ENCODE measurements at places on chromosomes 13 and 19. TPM values are rescaled to one million over a fixed set of nuclear protein-coding genes. Genes with fewer than 3 reads are reported as not detected.

GRCh38 chr19:38880076-38880881 is 2.2 kb upstream of the RINL start:
- DNase-seq, result no peak

- DNase-seq, result peak; percentile 68
These were observed 850 bp downstream of the KLF5 start for GRCh38 chr13:73059460-73060250.

DNA sequence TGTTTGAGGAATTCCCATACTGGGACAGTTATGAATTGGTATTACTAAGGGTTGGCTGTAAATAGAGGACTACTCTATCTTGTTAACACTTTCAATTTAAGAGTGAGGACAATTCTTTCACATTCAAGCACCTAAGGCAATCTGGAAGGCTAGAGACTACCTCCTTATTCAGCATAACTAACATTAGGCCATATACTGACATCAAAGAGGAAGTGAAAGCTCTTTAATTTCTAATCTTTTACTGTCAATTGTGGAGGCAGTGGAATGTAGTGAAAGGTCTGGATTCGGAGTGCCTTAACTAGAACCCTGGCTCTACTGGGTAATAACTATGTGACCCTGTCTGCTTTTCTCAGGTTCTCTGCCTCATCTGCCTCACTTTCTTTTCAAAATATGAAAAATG is 134.0 kb downstream of the UFM1 start:
- DNase-seq, result no peak

Gene CYP2B6
- 6.0 TPM for total RNA-seq

DNA sequence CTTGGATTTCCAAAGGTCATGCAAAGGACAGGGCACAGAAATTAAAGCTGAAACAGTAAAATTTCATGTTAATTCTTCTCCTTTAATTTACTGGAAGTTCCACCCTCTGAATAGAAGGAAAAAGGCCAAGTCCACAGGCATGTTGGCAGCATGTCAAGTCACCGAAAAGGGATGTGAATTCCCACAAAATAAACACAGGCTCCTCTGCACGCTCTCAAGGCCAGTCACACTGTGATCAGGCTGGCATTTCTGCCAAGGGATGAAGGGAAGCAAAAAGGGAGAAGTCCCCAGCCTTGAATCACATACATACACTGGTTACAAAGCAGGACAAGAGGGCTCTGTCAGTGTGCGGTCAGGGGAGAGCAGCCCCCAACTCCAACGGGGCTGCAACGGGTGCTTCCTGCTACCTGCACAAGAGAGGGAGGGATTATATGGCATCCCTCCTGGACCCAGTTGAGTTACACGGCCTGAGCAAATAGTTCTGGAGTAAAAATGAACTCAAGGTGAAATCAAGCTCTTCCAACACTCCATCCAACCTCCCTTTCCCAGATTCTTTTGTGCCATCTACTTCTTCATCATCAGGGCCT is 6.9 kb downstream of the DCLK1 start:
- no peak for DNase-seq

Gene ANKRD24
- 2.7 TPM for total RNA-seq

- no peak for DNase-seq
These were observed 204.1 kb downstream of the MYO16 start for GRCh38 chr13:108833531-108833930.

- DNase-seq, result peak; percentile 66
These were observed 37.6 kb upstream of the C1QTNF9 start for GRCh38 chr13:24271601-24272451.

DNA sequence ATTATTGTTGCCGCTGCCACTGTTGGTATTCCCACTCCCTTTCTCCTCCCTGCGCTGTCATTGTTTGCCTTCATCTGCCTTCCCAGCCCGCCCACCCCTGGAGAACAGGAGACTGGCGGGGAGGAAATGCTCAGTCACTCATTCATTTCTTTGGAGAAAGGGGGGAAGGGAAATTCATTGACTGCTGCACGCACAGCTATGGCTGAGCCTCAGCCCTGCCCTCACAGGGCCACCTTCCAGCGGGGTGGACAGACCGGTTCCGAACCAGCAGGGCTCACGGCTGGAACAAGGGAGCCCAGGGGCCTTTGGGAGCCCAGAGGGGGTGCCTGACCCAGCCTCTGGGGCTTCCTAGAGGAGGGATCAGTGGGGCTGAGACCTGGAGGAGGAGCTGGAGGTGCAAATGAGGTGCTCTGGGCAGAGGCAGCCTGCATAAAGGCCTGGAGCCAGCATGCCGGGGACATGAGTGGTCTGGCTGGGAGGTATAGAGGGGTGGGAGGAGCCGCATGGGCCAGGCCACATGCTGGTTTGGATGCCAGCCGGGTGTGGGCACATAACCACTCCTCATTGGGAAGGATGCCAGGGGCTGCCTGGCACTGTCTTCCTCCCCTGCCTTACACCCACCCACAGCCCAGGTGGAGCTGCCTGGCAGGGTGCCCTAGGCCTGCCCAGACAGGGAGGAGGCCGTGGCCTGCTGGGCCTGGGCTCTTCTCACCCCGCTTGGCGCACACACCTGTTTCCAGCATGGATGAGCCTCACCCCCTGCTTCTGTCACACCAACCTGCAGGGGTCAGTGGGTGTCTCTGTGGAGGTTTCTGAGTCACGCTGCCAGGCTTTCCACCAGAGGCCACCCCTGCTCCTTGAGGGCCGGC is 26.8 kb downstream of the PPP5C start:
- peak; percentile 93 for DNase-seq

- DNase-seq, result no peak
These were observed 60.9 kb downstream of the THSD1 start for GRCh38 chr13:52345048-52345447.

Gene SLC5A5
- total RNA-seq, result not detected

Gene CILP2
- not detected for total RNA-seq

DNA sequence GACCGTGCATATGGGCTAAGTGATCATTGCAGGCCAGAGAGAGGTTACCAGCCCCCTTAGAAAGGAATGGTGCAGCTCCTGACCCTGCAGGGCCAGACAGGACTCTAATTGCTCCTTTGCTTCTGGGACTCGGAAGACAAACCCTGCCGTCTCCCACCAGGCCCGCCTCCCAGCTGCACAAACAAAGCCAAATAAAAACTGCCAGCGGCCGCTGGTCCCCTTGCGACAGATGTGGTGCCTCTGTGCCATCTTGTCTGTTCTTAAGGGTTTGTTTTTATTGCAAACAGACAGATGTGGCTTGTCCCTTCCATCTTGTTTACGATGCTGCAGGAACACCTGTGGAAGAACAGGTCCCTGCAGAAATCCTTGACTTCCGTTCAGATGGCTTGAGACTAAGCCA is 434.4 kb upstream of the TSHZ3 start:
- no peak for DNase-seq

Gene STOML3
- not detected for total RNA-seq

DNA sequence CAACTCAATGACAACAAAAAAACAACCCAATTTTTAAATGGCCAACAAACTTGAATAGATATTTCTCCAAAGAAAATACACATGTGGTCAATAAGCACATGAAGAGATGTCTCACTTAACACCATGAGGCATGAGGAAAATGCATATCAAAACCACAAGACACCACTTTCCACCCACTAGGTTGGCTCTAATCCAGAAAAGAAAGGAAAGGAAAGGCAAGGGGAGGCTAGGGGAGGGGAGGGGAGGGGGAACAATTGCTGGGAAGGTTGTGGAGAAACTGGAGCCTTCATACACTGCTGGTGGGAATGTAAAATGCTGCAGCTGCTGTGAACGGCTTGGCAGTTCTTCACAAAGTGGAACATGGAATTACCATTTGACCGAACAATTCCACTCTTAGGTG is 854.3 kb downstream of the UQCRFS1 start:
- DNase-seq, result no peak

DNA sequence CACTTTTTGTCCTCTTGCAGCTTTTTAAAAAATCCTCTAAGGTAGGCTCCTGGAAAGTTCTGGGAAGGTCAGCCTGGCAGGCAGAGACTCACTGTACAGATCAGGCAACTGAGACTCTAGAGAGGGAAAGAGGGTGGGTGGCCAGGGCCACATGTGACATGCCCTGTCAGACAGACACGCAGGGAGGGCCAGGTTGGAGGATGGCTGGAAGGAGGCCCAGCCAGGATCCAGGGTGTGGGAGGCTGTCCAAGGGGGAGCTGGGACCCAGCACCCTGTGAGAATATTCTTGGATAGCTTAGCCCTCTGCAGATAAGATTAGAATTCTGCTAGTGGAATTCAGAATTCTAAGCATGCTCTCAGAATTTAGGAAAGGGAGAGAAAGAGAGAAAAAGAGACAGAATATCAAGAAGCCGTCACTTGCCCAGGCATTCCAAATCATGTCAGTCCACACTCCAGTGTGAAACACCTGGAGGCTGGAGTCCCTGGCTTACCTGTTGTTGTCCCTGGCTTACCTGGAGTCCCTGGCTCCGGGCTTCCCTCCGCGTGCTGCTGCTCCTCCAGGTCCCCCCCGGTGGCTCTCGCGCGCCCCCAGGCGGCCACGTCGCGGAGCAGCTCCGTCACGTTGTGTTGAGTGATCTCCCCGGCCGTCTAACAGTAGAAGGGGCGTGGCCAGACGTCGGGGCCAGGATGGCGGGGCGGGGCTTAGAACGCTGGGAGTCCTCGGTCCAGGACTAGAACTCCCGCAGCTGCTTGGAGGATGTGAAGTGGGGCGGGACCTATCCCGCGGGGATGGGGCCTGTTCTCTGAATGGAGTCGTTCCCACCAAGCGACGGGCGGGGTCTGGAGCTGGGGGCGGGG is 2.8 kb upstream of the TNNI3 start:
- DNase-seq, result peak; percentile 92

DNA sequence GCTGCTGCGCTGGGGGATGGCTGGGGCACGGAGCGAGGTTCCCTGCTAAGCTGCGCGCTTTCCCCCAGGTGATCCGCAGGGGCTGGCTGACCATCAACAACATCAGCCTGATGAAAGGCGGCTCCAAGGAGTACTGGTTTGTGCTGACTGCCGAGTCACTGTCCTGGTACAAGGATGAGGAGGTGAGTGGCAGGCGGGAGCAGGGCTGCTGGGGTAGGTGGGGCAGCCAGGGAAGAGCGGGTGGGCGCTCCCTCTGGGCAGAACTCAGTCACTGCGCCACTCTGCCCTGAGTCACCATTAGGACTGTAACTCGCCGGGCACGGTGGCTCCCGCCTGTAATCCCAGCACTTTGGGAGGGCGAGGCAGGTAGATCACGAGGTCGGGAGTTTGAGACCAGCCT is 23.8 kb downstream of the TMED1 start:
- no peak for DNase-seq

DNA sequence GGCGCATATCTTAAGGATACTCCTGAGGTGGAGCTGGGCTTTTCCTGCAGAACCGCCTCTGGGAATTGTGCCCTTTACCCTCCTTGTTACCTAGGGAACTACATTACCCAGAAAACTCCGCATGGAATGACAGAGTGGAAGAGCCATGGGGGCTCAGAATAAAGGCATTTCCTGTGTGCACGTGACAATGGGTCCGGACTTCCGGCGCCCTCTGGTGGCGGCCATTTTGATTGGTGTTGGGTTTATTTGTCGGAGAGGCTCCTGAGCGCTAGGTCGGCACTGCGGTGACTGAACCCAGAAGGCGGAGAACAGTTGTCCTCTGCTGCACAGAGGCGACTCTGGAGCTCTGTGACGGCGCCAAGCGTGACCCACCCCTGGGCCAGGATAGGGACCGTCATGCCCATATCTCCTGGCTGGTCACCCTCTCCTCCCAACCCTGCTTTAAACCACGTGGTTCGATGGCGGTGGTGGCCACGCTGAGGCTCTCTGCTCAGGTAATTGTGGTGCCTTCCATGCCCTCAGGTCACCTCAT is at the start of gene ZNF587B:
TSS of gene ZNF587B (plus strand) at position 229 of the 532 bp plus-strand sequence. CDS start at position 459, 230 bp downstream.
- peak; percentile 78 for DNase-seq

Gene NDUFA13
- 437 TPM for total RNA-seq

Gene FCER2
- total RNA-seq, result 0.26 TPM

Gene OR7C1
- total RNA-seq, result not detected

GRCh38 chr13:99012539-99012938 is 34.7 kb upstream of the DOCK9 start:
- no peak for DNase-seq

Gene DENND1C
- total RNA-seq, result 4.1 TPM

Gene SIGLEC8
- total RNA-seq, result 1.5 TPM

DNA sequence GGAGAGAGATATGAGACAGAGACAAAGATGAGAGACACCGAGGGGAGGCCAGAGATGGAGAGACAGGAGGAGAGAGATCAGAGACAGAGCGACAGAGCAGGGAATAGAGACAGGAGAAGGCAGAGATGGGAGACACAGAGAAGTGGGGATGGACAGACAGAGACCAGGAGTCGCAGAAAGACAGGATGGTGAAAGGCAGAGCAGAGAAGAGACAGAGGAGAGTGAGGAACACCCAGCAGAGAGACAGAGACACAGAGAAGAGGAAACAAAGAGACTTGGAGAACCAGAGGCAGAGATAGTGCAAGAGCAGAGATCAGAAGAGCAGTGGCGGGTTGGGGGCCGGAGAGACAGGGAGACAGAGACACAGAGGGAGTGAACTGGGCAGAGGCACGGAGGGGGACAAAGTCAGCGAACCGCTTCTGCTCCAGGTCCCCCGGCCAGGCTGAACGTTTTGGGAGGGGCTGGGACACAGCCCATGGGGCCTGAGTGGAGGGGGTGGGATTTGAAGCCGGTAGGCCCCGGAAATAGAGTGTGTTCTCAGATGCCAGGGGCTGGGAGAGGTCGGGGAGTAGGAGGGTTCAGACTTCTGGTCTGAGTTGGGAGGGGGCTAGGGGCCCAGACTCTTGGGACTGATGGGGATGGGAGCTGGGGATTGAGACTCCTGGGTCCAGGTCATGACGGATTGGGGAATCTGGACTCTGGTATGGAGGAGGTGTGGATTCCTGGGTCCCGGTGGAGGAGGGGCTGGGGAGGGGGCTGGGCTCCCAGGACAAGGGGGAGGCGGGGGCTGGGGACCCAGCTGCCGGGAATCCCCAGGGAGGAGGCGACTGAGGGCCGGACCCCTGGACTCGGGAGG is 654 bp downstream of the ZNF579 start:
- DNase-seq, result no peak

Gene GRIN3B
- total RNA-seq, result not detected

Gene BLOC1S3
- total RNA-seq, result 9.8 TPM

Gene KCNRG
- 1.1 TPM for total RNA-seq

Gene IZUMO2
- total RNA-seq, result not detected

- DNase-seq, result no peak
These were observed 386.2 kb downstream of the IRS2 start for GRCh38 chr13:109400209-109400608.

Measured in mucosa of descending colon (tissue), 3 donors.